ENCODE measurements at places on chromosomes 2 and 18.

GRCh38 chr2:212893216-212893615 is 258.2 kb downstream of the IKZF2 start:
- no peak for DNase-seq

DNA sequence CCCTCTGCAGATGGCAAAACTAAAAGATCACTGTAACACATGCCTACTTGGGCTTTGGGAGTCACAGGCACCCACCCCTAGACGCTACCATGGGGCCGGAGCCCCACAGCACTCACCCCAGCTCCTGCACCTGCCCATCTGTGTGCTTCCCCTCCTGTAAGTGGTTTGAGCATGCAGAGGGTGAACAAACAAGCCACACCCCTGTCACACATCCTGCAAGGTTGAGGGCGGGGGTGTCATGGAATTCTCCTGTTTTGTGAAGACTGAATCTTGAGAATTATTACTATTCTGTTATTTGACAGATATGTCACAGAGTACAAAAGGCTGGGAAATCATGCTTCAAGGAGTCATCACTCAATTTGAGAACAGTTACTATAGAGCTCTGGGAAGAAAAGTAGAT is 60.9 kb downstream of the RFTN2 start:
- DNase-seq: no peak

- no peak for DNase-seq
These were observed 52.7 kb downstream of the TAF1B start for GRCh38 chr2:9895669-9896590.

DNA sequence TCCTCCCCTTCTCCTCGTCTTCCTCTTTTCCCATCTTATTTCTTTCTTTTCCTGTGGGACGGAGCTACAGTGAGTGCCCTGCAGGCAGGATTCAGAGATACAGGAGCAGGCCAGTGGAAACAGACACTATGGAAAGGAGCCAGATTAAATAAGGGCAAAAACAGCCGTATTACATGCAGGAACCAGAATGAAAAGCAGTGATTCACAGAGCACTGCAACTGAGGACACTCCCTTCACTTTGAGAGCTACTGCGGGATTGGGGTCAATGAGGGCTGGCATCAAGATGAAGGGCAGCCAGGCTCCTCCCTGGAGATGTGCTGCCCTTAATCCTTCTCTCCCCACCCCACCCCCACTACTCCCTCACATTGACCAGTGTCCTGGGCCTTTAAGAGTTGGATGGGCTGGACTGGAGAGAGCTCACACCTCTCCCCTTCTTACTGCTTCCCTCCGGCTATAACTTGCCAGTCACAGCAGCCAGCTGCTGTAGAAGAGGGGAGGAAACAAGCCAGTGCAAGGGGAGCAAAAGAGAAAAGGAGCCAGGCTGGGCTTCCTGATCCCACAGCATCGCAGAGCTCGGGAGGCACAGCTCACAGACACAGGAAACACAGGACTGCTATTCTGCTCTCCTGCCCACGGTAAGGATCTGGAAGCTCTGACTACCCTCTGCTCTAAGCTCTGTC is at the start of gene PLCD4:
Gene PLCD4, plus strand, starts transcription at position 464 of the 680 bp plus-strand sequence. CDS start 7,841 bp downstream, outside the sequence.
- no peak for DNase-seq

DNA sequence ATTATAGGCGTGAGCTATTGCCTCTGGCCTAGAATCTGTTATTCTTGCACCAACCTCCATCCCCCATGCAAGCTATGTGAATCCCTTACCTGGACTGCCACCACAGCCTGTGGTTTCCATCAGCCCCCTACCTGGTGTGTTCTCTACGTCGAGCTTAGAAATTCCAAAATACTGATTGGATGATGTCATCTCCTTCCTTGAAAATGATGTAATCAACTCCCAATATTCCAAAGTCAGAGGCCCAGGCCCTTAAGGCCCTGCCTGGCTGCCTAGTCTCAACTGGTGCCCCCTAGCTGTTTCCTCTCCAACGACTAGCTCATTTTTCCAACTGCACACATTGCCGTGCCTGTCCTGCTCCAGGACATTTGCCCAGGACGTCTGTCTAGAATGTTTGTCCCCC is 41.3 kb upstream of the GBX2 start:
- DNase-seq: no peak

DNA sequence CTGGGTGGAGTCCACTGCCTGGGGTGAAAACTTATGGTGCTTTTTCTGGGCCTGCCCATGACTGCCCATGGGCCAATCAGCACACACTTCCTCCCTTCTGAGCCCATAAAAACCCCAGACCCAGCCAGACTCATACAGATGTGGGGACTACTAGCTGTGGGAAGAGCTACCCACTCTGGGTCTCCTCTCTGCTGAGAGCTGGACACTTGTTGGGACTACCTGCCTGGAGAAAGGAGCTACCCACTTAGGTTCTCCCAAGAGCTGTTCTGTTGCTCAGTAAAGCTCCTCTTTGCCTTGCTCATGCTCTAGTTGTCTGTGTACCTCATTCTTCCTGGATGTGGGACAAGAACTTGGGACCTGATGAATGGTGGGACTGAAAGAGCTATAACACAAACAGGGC is 119.6 kb upstream of the SLC38A11 start:
- DNase-seq: no peak

GRCh38 chr2:6747433-6747832 is 118.3 kb downstream of the CMPK2 start:
- no peak for DNase-seq

GRCh38 chr2:127408807-127409099 is 9.5 kb upstream of the PROC start:
- DNase-seq: no peak

DNA sequence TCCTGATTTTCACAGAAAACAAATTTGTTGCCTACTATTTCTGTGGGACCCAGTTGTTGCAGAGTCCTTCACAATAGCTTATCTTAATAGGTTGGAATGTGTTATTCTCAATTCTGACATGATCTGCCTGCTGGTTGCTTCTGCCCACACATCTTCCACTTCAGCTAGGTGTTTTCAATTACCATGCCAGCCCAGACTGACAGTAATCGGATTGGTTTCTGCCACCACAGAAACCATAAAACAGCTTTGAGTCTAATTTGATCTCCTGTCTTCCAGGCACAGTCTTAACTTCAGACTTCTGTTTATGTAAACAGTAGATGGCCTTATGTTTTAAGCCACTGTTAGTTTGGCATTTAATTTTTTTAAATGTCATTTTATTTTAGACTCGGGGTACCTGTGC is 248.2 kb upstream of the RBMS1 start:
- DNase-seq: no peak

GRCh38 chr2:17287183-17287582 is 231.1 kb downstream of the RAD51AP2 start:
- no peak for DNase-seq

DNA sequence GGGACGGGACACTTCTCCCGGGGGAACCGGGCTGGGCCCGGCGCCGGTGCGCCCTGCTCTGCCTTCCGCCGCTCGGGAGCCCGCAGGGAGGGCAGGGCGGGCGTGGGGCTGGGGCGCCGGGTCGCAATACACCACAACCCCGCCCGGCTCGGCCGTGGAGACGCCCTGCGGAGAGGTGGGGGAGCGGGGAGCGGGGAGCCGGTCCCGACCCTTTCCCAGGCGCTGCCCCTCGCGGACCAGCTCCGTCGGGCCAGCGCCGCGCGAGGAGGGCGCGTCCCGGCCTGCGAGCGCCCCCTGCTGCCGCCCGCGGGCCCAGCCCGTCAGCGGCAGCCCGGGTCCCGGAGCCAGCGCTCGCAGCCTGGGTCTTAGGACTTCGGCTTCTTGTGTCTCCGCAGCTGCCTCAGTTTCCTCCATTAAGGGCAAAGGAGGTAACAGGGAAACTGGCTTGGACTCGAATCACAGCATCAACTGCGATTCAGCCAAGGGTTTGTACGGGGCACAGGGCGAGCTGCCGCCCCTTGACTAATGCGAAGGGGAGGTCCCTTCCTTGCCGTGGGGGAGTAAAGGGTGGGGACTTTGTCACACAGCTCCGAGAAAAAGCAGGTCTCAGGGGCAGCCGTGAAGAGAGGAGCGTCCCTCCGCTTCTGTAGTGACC is 635 bp upstream of the ADRA2B start:
- peak; percentile 97 for DNase-seq

DNA sequence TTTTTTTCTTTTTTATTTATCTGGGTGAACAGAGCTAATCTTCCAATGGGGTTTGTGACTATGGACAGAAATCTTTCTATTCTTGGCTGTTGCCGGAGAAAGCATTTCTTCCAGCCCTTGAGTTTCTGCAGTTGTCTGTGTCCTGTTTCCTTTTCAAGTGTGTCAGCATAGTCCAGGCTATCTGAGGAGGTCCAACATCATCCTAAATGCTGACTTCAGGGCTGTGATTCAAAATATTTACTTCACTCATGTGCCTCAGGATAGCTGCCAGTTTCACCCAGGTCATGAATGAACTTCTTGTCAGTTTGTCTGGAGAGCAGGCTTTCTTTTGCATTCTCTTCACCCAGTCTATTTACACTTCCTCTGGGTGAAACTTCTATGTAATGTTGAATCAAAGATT is 27.9 kb downstream of the ITGAV start:
- DNase-seq: no peak

- no peak for DNase-seq
These were observed 80.5 kb downstream of the BCL2L11 start for GRCh38 chr2:111201214-111201613.

GRCh38 chr2:143162123-143162837 is 33.1 kb downstream of the ARHGAP15 start:
- no peak for DNase-seq

GRCh38 chr2:9972621-9973479 is 21.4 kb downstream of the GRHL1 start:
- no peak for DNase-seq

DNA sequence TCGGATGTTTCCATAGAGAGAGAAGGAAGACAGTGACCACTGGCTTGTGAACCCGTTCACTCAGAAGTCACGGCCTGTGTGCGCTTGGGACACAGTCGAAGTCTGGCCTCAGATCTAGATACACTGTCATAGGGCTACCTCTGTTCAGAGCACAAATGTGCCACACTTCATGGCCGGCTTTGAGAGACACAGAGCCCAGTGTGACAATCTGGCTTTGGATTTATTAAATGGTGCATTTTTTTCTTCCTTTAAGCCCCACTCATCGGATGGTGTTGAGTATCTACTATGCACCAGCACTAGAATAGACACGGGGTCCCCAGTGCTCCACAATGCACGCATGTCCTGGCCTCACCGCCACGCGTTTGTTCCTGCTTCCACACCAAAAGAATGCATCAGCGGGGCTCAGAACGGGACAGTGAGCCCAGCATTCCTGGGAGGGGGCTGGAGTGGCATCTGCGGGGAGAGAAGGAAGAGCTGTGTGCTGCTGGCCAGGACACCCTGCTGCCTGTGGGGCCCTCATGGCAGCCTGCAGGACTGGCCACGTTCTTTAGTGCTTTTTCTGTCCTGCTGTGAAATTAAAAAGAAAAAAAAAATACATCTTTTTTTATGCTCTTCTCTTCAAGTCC is 738.9 kb upstream of the SALL3 start:
- DNase-seq: no peak

GRCh38 chr2:14678761-14679160 is 46.2 kb downstream of the LRATD1 start:
- DNase-seq: no peak

GRCh38 chr2:196399722-196400691 is 228.6 kb upstream of the STK17B start:
- DNase-seq: no peak

DNA sequence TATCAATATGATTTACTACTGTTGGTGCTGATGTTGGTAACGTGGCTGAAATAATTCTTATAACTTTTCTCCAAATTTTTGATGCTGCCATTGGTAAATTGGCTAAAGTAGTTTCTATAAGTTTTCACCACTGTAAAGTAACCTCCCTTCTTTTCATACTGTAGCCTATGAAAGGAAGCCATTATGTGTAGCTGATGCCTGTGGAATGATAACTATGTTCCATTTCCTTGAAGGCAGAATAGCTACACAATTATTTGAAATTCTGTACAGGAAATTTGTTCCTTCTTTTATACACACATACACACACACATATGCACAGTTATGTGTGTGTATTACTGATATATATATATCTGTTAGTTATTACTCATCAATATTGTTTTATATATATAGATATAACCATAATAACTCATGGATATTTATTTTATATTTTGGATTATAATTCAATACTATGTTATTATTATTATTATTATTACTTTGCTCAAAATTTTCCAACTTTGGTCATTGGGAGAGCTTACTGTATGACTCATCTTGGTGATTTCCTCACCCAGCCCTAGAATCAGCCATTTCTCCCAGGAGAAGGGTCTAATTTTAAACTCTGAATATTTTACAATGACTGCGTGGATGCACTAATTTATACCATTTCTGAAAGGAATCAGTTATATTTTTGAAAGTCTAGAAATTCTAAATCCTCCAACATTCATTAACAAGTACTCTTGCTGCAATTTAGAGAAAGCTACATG is 1677.7 kb downstream of the SUCLG1 start:
- DNase-seq: no peak

GRCh38 chr2:120587279-120587996 is 148.2 kb upstream of the GLI2 start:
- DNase-seq: no peak

GRCh38 chr2:25349397-25349796 is 7.7 kb upstream of the DNMT3A start:
- DNase-seq: no peak

DNA sequence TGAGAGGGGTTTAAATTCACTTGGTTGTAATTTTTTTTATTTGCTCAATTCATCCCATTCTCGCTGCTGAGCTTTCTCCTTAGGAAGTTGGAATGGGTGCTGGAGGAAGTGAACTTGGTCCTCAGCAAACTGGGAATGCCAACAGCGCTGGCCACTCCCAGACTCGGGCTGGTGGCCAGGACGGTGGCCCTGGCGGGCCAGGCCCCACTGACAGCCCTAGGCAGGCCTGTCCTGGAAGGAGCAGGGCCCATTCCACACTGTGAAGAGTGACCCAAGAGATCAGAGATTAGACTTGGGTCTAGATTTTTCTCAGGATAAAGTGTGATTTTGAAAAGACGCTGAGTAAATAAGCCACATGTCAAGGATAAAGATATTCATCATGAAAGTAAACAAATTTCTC is 132.7 kb downstream of the HDAC4 start:
- no peak for DNase-seq

- DNase-seq: no peak
These were observed 33.2 kb upstream of the FHL2 start for GRCh38 chr2:105432044-105432399.

- no peak for DNase-seq
These were observed 129.8 kb upstream of the EPAS1 start for GRCh38 chr2:46167406-46167805.

GRCh38 chr2:63058144-63058920 is 7.7 kb downstream of the OTX1 start:
- no peak for DNase-seq

All from D721Med (cell line).